NAMALWA (cell line): ENCODE measurements at places on chromosomes 5 and 9.

DNA sequence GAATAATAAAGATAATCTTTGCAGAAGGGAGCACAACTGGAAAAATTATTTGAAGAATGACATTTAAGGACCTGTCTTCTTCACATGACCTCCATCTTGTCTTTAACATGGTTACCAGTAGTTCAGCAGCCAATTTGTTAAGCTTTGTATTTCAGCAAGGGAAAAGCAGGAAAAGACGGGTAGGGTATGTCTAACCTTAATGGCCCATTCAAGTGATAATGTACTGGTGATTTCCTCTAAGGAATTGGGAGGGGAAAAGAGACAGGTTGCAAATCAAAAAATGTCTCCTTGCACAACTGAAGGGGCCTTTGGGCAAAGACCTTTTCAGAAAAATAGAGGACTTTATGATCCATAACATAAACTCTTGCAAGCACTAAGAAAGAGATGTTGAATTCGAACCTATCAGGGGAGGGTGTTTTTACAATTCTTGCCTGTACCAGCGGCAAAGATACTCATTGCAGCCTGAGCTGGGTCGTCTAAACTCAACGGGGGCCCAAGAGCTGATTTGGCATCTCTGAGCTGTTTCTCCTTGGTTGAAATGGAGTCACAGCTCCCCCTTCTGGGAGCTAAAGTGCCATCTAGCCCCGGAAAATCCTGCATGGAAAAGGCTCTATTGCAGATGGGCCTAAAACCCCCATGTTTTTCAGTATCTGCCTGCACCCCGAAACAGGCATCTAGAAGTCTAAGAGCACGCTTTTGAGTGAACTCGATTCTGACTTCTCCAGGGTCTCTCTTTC is 3.8 kb downstream of the BRINP1 start:
- DNase-seq = peak; percentile 46

- DNase-seq = no peak
Measured at GRCh38 chr5:172659909-172660628, 19.0 kb downstream of the NEURL1B start.

DNA sequence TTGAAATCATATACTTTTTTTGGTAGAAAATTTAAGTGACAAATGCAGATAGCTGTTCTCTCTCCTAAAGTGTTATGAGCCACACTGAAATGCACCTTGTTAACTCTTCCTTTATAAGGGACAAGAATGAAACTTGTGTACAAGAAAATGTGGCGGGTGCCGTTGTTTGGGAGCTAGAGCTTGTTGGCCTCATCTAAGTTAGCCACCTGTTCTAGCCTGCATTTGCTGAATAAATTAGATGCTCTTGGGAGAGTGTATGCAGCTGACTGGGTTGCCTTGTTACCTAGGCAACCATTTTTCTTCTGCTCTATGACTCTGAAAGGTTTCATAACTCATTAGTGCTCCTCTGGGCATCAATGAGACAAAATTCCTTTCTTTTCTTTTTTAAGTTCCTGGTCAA is 174.3 kb downstream of the TAF11L14 start:
- DNase-seq = no peak

DNA sequence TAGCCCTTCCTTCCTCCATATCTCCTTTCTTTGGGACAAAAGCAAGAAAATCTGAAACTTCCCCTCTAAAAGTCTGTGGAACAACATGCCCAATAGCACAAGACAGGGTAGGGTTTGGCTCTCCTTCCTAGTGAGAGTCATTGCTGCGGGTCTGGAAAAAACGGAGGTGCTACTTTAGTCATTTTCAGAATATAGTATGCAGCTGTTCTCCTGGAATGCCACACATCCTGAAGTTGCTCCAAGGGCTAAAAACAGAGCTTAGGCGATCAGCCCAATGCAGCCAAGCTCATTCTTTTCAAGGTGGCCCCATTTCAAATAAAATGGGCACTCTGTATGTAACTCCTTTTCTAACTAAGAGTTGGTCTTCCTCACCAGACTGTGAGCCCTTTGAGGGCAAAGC is 39.5 kb upstream of the MYOT start:
- DNase-seq = no peak

GRCh38 chr5:124783285-124783684 is 36.8 kb upstream of the ZNF608 start:
- no peak for DNase-seq

DNA sequence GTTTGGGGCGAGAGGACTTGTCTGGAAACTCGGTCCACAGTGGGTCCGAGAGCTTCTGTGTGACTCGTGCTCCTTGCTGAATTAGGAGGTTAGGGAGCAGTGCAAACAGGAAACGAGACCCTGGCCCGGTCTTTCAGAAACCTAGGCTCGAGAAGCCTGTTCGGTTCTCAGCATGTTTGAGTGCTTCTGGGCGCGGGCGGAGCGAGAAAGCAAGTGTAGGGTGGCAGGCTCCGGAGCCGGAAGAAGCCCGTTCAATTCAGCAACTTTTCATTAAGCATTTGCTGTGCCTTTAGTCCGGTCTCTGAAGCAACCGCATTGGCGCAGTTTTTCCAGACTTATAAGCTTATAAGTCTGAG is 547 bp downstream of the CLTA start:
- peak; percentile 62 for DNase-seq

- DNase-seq = no peak
Measured at GRCh38 chr9:96495341-96495740, 45.4 kb downstream of the HABP4 start.

DNA sequence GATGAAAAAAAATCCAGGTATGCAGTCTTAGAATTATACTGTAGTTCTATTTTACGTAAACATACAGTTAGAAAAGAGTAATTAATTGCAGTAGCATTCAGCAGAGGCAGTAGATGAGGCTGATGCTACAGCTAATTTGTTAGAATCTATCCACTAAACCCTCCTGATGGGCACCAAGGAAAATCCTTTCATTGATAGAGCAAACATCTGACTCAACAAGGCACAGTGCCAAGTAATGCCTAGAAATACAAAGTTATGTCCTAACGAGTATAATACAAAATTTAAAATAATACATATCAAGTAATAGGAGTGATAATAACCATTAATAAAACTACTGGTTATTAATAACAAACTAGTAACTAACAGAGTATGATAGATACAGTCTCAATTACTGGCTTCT is 9.0 kb downstream of the MOCS2 start:
- no peak for DNase-seq
